ENCODE measurements at places on chromosomes 5 and 9.

GRCh38 chr5:139588962-139589361 lies 27.8 kb downstream of the UBE2D2 start:
- DNase-seq = no peak

GRCh38 chr9:138075961-138076649 lies 198.5 kb downstream of the CACNA1B start:
- DNase-seq = no peak

- no peak for DNase-seq
Observed at GRCh38 chr9:29648132-29648531, 2074.9 kb upstream of the C9orf72 start.

DNA sequence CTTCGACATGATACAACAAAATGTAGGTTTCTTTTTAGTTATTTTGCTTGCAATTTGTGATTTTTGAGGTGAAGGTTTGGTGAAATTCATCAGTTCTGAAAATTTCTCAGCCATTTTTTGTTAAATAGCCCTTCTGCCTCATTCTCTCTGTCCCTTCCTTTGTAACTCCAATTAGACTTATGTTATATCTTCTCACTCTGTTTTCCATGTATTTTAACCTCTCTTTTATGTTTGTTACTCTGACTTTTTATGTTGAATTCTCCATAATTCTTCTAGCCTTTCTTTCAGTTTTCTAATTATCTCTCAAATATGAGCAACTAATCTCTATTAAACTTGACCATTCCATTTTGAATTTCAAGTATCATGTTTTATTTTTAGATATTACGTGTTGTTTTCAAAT lies 172.2 kb upstream of the VCAN start:
- DNase-seq = no peak

- no peak for DNase-seq
Observed at GRCh38 chr9:113933671-113934070, 57.6 kb downstream of the ZNF618 start.
